ENCODE measurements at places on chromosomes 11 and 22.

GRCh38 chr11:16924826-16925560, 89.2 kb downstream of the PLEKHA7 start:
- DNase-seq: no peak

GRCh38 chr11:112247201-112247600, 13.5 kb downstream of the PLET1 start:
- DNase-seq: no peak

DNA sequence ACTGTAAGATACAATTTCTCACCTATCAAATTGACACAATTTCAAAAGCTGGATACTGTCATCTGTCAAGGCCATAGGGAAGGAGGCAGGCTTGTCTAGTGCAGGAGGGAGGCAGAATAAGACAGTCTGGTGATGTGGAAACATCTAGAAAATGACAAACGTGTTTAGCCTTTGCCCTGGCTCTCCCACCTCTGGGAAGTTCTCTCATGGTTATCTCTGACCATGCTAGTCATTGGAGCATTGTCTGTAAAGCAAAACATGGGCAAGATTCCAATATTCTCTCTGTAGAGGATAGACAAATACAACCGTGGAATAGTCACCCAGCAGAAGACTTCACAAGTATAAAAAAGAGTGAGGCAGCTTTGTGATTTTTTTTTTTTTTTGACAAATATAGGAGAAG, 9.1 kb upstream of the SERHL2 start:
- no peak for DNase-seq

DNA sequence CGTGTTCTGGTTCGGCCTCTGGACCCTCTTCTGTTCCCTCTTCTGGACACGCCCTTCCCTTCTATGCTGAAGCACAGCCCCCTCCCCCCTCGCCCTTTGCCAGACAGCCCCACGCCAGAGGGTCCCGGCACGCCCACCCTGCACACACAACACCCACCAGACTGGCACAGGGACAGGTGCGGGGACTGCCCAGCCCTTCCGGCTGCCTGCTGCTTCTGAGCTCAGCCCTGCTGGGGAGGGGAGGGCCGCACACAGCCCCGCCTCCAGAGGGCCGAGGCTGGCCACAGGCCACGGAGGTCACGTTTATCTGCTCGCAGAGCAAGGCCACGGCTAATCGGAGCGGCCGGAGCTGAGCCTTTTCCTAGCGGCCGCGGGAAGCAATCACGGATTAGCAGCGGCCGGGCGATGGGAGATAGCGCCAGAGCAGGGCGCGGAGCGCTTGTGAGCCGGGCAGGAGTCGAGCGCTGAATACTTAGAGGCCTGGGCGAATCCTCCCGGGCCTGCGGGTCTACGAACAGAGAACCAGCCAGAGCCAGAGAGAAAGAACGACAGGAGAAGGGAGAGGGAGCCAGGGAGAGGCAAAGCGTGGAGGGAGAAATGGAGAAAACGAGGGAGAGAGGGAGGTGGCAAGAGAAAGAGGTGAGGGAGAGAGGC, 21.5 kb downstream of the OTUB1 start:
- DNase-seq: no peak

- no peak for DNase-seq
Observed at GRCh38 chr11:35746356-35747153, 84.0 kb downstream of the TRIM44 start.

GRCh38 chr11:29448246-29448877, 568.5 kb downstream of the KCNA4 start:
- no peak for DNase-seq

GRCh38 chr22:31750365-31751284, 693 bp upstream of the PRR14L start:
- DNase-seq: no peak

DNA sequence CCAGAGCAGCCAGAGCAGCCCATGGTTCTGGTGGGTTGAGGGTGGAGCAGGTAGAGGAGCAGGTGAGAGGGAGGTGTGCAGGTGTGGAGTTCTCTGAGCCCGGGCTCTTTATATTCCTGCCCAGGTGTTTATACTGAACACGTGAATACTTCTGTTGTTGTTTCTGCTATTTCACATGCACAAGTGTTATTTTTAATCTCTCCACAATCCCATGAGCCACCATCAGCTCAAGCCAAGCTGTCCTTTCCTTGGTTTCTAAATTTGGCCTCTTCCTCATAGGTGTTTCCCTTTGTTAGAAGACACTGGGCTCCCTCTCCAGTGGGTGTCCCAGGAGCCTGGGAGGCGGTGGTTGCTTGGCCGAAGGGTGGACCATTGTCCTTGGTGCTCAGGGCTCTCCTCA, at the start of gene KRTAP5-3:
Gene KRTAP5-3 (minus strand): TSS at position 101 of the 400 bp plus-strand sequence. CDS start 78 bp downstream, at position 23.
- no peak for DNase-seq

DNA sequence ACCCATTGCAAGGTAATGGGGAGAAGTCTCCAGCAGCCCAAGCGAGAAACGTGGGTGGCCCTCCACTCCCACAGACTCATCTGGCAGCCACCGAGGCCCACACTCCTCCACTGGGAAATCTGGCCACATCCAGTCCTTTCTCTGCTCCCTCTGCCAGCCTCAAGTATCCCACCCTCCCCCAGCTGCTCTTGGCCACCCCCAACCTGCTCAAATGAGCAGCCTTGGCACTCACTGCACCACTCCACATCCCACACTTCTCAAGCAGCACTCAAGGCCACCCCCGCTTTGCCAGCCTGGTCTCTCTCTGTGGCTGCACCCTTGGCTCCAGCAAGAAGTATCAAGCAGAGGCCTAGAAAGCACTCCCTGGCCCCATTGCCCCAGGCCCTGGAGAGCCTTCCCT, 28.2 kb downstream of the SLC22A12 start:
- DNase-seq: no peak

DNA sequence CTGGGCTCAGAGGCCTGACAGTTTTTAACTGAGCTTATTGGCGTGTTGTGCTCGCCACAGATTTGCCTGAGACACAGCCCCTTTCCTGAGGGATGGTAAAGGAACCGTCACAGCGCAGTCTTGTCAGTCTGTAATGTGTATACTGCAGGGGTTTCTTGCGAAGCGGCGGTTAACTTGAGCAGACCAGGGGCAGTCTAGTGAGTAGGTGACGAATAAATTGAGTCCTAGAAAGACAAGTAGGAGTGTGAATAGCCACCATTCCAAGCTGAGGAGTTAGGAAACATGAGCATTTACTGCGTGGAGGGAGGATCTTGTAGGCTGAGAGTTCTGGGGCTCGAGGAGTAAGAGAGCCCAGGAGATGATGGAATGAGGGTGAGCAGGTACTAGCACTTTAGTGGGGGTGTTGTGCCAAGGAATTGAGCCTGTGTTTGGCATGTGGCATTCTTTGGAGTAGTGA, 1.4 kb downstream of the MED15 start:
- DNase-seq: no peak

DNA sequence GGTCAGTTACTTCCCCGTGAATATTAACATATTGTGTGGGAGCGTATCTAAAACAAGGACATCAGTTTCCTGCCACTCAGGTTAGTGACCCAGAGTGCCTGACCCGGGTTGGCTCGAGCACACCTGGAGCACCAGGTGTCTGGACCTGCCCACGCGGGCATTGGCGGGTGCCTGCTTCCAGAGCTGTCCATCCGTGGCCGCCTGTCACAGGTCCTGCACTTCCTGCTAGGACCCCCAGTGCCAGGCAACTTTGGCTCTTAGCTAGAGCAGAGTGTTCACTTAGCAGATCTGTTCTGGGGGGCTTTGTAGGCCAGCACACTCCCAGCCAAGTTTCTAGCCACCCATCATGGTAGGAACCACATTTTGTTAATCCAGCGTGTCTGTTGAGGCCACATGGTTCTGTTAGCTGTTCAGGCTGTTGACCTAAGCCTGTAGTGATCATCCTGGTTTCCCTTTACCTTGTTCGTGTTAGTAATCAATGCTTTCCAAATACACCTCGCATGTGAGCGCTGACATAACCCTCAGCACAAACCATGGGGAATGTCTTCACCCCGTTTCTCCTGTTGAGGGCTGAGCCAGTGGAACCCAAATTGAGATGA, 29.5 kb downstream of the MOV10L1 start:
- DNase-seq: no peak

- no peak for DNase-seq
Observed at GRCh38 chr11:8019314-8020243, 32.4 kb downstream of the EIF3F start.

GRCh38 chr11:131408025-131408640, 37.7 kb downstream of the NTM start:
- no peak for DNase-seq

DNA sequence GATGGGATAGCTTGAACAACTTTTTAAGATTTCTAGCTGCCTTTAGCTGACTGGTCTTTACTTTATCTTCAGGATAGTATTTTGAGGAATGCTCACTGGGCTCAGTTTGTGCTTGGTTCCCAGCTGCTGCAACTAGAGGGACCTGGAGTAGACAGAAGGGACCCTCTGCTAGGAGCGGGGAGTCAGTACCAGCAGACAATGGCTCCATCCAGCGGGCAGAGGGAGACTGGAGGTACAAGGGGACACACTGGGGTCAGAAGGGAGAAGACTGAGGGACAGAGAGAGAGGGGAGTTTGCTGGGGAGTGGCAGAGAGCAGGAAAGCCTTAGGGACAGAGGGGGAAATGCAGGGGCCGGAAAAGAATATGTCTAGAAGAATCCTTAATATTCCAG, 22.0 kb upstream of the ACER3 start:
- no peak for DNase-seq

GRCh38 chr11:112812729-112813128, 148.5 kb upstream of the NCAM1 start:
- no peak for DNase-seq

- DNase-seq: no peak
Observed at GRCh38 chr22:28506150-28506535, 173.5 kb downstream of the TTC28 start.

DNA sequence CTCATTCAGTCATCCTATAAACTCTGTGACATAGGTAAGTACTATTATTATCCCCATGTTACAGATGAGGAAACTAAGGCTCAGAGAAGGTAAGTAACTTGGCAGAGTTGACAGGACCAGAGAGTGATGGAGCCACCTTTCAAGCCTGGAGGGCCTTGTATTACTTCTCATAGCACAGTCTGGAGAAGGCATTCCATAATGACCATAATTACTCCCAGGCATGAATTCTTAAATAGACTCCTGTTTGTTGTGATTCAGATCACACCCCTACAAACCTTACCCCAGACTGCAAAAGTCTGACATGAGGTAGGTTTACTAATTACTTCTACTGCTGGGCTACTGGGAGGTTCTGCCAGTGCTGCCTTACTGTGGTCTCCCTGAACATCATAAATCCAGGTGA, 77.0 kb downstream of the CD44 start:
- DNase-seq: no peak

DNA sequence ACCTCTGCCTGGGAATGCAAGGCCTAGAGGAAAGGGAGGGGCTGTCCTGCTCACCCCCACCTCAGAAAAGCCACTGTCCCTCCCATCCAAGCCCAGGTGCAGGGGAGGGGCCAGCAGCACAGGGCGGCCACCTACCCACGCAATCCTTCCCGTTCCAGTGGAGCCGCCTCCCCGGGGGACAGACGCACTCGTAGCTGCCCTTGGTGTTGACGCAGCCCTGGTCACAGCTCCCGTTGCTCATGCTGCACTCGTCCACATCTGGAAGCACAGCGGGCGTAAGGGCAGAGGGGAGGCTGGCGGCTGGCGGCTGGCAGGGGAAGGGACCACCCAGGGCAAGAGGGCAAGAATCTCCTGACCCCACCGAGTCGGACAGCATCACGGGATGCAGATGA, 40.3 kb upstream of the TTLL12 start:
- no peak for DNase-seq

DNA sequence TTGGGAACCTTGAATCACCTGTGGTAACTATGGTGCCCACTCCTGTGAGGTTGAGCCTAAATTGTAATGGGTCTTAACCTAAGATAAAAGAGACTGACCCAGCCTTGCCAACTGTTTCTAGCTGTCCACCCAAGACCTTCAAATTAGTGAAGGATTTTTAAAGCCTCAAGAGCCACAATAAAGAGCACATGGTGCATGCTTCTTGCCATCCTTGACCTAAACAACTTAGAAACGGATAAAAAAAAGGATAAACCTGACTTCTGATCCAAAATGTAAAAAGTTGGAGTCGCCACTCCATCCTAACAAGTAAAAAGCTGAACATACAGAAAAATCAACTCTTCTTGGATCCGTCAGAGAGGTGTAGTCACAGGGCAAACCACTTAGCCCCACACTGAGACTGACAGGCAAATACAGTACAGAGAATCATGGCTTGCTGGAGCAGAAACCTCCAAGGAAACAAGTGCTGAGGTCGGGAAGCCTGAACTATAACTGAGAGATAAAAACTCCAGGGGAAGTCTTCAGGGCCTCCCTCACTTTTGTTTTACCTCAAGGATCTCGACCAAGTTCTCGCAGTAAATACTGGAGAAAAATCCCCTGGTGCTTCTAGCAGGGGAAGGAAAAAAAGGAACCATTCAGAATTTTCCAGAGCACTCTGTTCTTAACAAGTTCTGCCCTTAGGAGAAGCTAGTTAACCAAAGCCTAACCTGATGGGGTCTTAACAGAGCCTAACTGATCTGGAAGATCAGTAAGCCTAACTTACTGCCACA, 16.3 kb downstream of the ENTHD1 start:
- DNase-seq: no peak

DNA sequence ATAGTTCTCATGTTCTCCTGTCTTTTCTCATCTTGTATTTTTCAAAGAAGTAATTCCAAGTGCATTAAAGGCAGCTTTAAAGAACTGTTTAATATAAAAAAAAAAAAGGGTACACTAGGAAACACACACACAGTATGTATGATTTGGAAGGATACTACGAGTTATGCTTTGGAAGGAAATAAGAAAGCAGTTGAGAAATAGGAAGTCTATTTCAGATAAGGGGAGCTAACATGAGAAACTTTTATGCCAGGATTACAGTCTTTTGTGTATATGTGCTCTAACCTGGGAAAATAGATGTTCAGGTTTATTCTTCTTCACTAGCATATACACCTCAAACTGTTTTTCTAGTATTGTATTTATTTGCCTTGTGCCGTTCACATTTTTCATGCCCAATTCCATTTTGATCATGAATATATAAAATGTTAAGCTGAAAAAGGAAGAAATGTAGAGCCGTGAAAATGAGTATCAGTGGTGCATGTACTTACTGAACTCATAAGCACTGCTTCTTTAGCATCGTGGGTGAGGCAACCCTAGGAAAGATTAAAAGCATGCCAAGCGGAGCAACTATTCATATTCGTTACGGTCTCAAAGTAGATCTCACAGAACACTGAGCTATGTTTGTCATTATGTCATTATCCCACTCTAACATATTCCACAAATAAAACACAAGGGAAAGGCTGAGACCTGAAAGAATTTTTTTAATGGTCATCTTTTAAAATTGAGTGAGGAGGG, 59.6 kb downstream of the GUCY1A2 start:
- DNase-seq: no peak

- DNase-seq: no peak
Observed at GRCh38 chr11:134531327-134532130, 119.5 kb upstream of the B3GAT1 start.

DNA sequence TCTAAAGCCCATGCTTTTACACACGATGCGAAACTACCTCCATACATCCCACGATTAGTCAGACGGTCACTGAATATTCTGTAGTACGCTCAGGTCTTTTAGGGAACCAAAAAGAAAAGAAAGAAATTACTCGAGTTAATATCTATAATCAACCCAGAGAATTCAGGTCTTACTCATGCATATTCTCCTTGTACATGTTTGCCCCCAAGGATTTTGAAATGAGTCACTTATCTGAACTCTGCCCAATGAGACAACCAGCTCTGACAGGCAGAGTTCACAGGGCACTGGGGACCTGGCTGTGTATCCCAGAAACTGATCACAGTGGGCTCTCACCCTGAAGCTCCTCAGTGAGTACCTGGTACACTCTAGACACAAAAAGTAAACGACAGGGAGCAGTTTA, 29.2 kb downstream of the RASSF10 start:
- DNase-seq: no peak
